ENCODE measurements at places on chromosomes 1 and 21.

- no peak for DNase-seq
Observed at GRCh38 chr1:107169615-107170014, 28.8 kb downstream of the NTNG1 start.

DNA sequence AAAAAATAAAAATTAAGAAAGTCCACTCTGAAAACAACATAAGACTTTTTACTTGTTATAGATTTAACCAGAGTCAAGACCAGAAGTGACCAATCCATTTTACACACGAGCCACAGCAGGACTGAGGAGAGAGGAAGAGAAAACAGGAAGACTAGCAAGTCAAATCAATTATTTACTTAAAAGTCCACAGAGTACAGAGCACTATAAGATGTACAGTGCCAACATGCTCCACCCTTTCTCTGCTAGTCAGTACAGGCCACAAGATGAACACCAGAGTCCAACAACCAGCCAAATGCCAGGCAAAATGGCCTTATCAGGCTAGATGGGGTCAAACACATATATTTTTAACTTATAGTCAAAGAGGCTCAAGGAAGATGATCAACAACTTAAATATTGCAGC is 19.5 kb downstream of the LUZP1 start:
- DNase-seq, result no peak

- DNase-seq, result no peak
Observed at GRCh38 chr1:88618331-88618730, 65.7 kb upstream of the PKN2 start.

DNA sequence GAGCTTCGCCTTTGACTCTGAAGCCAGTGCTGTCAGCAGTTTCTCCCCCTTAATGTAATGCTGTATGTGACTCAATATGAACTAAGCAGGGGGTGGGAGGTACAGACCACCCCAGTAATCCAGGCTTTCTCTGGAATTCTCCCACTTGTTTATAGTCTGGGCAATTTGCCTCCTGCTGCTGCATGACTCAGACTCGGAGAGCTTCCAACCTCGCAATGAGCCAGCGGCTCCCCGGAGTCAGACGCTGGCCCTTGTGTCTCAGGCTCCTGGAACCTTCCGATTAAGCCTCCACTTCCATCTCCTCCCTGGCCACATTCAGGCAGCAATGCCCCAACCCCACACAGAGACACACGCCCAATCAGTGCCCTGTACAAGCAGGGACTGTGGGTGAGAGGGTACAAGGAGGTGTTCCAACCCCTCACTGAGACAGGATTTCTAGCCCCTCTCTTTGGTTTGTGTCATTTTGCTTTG is 471.7 kb upstream of the VAMP3 start:
- DNase-seq, result peak; percentile 23

DNA sequence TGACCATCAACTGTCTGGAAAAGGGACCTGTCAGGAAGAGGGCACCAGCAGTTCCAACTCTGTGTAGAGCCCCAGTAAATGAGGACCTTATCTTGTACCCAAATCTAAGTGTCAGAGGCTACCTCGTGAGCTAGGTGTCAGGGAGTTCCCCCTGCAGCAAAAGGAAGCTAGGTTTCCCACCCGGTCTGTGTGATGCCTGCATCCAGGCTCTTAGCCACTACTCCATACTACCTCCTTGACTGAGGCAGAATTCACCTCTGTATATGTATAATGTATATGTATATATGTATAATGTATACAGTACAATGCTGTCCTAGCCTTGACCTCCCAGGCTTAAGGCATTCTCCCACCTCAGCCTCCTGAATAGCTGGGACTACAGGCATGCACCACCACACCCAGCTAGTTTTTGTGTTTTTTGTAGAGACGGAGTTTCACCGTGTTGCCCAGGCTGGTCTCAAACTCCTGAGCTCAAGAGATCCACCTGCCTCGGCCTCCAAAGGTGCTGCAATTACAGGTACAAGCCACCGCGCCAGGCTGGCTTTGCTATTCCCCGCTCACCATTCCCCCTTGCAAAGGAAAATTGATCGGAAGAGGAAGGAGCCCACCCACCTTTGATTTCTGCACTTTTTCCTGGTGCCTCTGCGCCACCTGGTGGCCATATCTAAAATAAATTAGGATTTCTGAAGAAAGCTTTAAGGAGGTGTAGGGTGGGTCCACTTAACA is 15.7 kb upstream of the LUZP1 start:
- DNase-seq, result no peak

GRCh38 chr1:155013632-155014031 is 11.0 kb downstream of the ZBTB7B start:
- no peak for DNase-seq

- DNase-seq, result no peak
Observed at GRCh38 chr1:173669491-173669941, at the start of gene ANKRD45. Gene ANKRD45 (minus strand): TSS chr1:173669851. CDS start chr1:173659418, 10,433 bp downstream.

- no peak for DNase-seq
Observed at GRCh38 chr1:219753914-219754313, 141.0 kb upstream of the ZC3H11B start.
